Occipital lobe (tissue), 3 donors: ENCODE measurements at places on chromosomes 12 and 14. TPM values are rescaled to one million over a fixed set of nuclear protein-coding genes. Genes with fewer than 3 reads are reported as not detected.

Gene TMTC2
- 22.9 TPM for total RNA-seq

Gene ACSM4
- not detected for total RNA-seq

Gene AQP2
- not detected for total RNA-seq

Gene CLEC14A
- 4.5 TPM for total RNA-seq

Gene FIGNL2
- total RNA-seq = 0.47 TPM

DNA sequence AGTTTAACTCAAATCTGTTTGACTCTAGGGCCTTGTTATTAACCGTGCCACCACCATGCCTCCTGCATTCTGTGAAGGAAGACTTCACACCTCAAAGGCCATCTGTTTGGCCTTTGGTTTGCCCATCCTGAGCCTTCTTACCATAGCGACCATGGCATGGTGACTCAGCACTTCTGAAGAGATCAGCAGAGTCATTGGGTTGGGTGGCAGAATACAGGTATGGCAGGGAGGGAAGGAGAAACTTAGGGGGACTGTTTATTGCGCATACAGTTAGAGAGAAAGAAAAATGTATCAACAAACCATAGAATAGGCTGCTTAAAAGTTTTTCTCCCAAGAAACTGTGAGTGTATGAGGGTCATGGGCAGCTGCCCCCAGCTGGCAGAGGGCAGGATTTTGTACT, 49.2 kb downstream of the DAD1 start:
- DNase-seq = no peak

DNA sequence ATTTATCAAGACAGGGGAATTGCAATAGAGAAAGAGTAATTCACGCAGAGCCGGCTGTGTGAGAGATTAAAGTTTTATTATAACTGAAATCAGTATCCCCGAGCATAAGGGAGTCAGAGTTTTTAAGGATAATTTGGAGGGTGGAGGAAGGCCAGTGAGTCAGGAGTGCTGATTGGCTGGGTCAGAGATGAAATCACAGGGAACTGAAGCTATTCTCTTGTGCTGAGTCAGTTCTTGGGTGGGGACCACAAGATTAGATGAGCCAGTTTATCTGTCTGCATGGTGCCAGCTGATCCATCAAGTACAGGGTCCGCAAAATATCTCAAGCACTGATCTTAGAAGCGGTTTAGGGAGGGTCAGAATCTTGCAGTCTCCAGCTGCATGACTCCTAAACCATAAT, 96.6 kb downstream of the CCDC60 start:
- no peak for DNase-seq
